ENCODE measurements at places on chromosomes 7 and 10. TPM values are rescaled to one million over a fixed set of nuclear protein-coding genes. Genes with fewer than 3 reads are reported as not detected.

CEP55 gene
- total RNA-seq: 8.9 TPM

INSYN2A gene
- 0.51 TPM for total RNA-seq

NSUN6 gene
- total RNA-seq: 16.0 TPM

CHST12 gene
- 7.4 TPM for total RNA-seq

PSAP gene
- total RNA-seq: 564 TPM

RELN gene
- 31.9 TPM for total RNA-seq

BCCIP gene
- 49.6 TPM for total RNA-seq

HECTD2 gene
- total RNA-seq: 32.9 TPM

JAZF1 gene
- total RNA-seq: 30.4 TPM

PSMC2 gene
- 142 TPM for total RNA-seq

EIF5AL1 gene
- 0.10 TPM for total RNA-seq

TRIM50 gene
- total RNA-seq: 0.31 TPM

EBLN1 gene
- total RNA-seq: not detected

CPVL gene
- total RNA-seq: 11.7 TPM

PAX4 gene
- not detected for total RNA-seq

FOXI2 gene
- not detected for total RNA-seq

ITPRID1 gene
- total RNA-seq: 0.92 TPM

ZDHHC6 gene
- total RNA-seq: 29.6 TPM

CPN1 gene
- total RNA-seq: not detected

AGAP3 gene
- 31.4 TPM for total RNA-seq

ATG9B gene
- 25.8 TPM for total RNA-seq

IKZF1 gene
- total RNA-seq: 6.1 TPM

All from tongue (tissue), 3 donors.